ENCODE measurements at places on chromosomes 5 and 9. TPM values are rescaled to one million over a fixed set of nuclear protein-coding genes. Genes with fewer than 3 reads are reported as not detected.

Gene CCDC171
- 11.3 TPM for total RNA-seq

Gene NEUROG1
- total RNA-seq: not detected

Gene GRM6
- total RNA-seq: not detected

Gene GRIN3A
- 2.5 TPM for total RNA-seq

Gene UHRF2
- 79.1 TPM for total RNA-seq

Gene DRD1
- total RNA-seq: not detected

Gene C5orf52
- not detected for total RNA-seq

Gene OLFM1
- 5.1 TPM for total RNA-seq

Gene ADAMTSL1
- 65.9 TPM for total RNA-seq

All from metanephros (tissue), 2 donors.